AG04450 (cell line): ENCODE measurements at places on chromosomes 1 and 21.
A peak's percentile ranks its signal among the peaks of the same experiment; 100 is the strongest.

GRCh38 chr1:116167625-116168276 is 56.6 kb downstream of the MAB21L3 start:
- DNase-seq = no peak

DNA sequence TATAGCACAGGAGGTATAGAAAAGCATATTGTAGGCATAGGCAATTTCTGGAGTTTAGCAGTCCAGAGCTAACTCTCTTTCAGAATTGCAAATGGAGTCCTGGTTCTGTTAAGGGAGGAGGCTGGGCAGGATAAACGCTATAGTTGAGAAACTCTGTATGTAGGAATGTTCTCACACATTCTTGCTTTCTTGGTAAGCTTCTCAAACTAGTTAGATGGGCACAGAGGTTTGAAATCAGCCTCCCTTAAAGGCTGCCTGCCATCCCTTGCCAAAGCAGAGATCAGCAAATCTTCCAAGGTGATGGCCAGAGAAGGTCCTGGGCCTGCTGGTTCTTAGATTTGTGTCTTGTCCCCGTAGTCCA is 42.9 kb upstream of the TADA1 start:
- no peak for DNase-seq

DNA sequence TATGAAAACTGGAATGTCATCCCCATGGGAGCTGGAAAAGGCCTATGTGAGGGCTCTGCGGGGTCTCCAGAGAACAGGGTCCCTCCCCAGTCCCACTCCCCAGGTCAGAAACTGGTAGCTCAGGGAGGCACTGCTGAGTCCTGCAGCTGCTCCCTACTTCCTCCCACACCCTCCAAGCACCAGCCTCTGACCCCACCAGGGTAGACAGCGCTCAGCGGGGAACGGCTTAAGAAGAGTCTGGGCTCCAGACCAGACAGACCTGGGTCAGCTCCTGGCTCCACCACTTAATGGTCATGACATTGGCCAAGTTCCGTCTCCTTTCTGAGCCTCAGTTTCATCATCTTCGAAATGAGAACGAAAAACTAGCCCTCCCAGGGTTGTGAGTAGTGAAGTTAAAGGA is 7.2 kb downstream of the LRP8 start:
- no peak for DNase-seq

DNA sequence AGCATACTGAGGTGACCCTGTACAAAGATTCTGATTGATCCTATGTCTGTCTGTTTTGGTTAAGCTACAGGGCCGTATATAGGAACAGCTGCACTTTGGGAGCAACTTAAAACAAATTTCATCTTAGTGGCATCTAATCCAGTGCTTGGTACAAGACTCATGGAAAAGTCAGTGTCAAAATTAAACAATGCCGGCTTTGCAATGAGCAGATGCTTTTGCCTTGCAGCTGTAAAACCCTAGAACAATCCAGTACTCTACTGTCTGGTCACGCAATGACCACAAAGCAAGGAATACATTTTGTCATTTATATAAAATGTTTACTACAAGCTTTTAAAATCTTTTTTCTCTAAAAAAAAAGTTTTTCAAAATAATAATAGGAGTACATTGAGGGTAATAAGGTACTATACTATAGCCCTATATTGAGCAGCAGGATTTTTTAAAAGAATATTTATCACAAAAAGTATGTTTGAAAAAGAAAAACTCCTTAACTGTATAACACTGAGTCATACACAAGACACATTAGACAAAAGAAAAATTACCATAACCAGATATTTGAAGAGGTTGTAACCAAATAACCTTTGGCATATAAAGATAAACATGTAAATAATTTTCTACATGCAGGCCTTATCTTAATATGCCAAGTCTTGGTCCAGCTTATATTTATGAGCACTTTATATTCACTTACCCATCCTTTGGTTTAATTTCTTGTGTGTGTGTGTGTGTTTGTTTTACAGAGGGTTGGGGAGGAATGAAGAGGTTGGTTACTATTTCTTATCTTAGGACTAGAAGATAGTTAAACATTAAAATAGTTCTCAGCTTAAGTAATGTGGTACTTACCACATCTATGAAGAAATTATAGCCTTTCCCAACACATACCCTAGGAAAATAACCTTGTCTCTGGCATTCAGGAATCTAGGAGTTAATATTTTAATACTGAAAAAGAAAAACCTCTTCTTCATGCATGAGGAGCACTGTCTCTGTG is 262.3 kb downstream of the FAF1 start:
- peak; percentile 7 for DNase-seq

DNA sequence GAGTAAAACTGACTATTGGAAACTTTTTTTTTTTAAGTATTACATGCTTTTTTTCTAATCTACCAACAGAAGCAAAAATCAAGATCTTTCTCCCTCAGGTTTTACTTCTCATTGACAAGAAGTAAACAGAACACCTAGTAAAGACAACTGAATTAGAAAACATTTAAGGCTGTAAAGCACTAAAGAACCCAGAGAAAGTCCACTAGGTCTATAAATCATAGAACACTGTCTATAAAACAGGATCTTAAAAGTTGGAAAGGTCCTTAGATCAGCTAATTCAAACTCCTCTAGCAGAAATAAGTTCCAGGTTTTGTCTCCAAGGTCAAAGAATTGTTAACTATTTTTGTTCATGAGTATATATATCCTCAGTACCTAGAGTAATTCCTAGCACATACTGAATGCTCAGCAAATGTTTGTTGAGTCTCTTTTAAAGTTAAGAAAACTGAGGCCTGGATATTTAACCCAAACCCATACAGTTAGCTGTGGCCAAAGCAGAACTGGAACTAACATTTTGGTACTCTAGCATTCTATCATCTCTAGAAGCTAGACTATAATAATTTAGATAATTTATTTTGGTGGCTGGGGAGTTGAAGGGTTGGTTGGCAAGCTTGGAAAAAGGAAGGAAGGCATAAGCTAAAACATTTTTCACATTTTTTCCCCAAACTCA is 3.0 kb downstream of the EPS15 start:
- no peak for DNase-seq

DNA sequence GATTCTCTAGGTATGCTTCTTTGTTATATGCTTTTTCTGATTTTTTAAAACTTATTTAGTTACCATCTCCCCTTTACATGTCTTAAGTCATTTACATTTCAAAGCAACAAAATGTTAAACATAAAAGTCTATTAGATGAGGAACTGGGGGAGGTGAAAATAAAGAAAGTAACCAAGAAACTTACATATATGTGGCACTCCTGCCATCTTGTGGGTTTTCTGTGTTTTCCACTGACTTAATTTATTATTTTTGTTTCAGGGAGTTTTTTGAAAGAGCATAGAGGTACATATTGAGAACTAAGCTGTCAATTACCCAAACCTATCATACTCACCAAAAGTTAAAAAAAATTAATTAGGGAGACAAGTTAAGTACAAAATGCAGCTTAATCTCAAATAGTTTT is 1531.1 kb downstream of the MRPL39 start:
- DNase-seq = peak; percentile 10

- DNase-seq = no peak
Observed at GRCh38 chr1:80384083-80384830, 1377.7 kb upstream of the ADGRL4 start.

- DNase-seq = no peak
Observed at GRCh38 chr1:2137257-2138121, 57.1 kb downstream of the FAAP20 start.

DNA sequence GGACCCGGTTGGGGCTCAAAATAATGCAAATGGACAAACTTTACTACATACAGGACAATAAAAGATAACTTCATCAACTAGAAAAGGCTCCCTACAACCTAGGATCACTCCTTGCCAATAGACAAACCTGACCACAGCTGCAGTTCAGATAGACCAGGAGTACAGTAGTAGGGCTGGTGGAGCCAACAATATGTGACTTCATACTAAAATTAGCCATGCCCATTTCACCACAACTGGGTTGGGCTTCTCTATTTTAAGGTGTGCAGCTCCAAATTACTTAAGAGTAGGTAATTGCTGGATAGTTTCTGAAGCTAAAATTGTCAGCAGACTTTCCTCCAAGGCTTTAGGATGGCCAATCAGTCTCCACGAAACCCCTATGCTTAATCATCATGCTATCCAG is 3.9 kb downstream of the DENND1B start:
- DNase-seq = no peak

DNA sequence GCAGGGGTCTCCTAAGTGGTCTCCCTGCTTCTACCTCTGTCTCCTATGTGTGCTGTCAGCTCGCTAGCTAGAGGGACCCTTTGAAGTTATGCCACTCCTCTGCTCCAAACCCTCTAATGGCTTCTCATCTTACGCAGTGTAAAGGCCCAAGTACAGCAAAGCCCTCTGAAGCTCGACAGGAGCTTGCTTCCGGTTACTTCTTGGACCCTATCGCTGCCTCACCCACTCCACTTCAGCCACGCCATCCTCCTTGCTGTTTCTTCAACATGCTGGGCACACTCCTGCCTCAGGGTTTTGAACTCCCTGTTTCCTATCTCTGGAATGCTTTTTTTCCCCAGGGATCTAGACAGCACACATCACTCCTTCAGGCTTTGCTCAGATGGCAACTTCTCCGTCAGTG is 102.3 kb upstream of the F3 start:
- DNase-seq = no peak

DNA sequence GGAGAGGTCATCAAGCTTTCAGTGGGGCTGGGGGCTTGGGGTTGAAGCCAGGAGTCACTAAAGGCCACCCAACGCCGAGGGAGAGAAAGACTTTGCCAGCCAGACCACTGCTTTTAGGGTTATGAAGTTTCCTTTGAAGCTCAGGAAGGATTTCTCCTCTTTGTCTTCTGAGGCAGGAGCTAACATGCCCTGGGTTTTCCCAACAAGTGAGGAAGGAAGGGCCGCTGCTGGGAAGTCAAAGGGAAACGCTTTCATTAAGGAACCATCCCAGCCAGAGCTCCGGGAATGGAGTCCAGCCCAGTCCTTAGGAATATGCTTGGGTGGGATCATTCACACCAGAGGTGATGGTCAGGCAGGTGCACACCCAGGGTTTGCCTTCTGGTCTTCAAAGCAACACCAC is 436.9 kb downstream of the PRDM2 start:
- DNase-seq = no peak

GRCh38 chr1:2452201-2452931 is 23.7 kb upstream of the PLCH2 start:
- no peak for DNase-seq

- DNase-seq = peak; percentile 53
Observed at GRCh38 chr1:184982002-184982954, 8.0 kb upstream of the NIBAN1 start.

DNA sequence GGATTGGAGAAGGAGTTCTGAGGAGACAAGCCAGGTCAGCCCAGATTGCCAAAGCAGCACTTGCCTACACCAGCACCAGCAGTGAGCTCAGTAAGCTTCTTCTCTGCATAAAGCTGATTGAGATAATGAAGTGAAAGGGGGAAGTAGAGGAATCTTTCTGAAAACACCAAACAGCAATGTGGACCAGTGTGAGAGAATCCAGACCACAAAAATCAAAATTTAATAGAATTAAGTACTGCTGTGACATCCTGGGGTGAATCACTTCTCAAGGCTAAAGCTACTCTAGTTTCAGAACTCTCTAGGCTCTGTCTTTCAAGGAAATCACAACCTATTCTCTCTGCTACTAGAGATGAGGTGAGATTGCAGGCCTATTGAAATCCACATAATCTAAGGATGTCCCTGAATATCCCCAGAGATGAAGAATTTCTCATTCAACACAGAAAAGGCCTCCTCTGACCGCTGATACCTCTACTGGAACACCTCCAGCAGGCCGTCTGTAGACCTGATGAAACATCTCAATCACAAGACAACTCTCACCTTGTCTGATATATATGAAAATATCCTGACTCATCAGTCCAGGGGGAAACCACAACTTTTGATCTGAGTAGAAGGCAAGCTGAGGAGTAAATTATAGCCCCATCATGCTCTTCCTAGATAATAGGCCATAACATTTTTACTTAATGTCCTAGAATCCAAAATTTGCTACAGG is at the start of gene FCRL4:
Gene FCRL4 (minus strand): TSS at position 127 of the 709 bp plus-strand sequence. CDS start 141 bp downstream, outside the sequence.
- no peak for DNase-seq

DNA sequence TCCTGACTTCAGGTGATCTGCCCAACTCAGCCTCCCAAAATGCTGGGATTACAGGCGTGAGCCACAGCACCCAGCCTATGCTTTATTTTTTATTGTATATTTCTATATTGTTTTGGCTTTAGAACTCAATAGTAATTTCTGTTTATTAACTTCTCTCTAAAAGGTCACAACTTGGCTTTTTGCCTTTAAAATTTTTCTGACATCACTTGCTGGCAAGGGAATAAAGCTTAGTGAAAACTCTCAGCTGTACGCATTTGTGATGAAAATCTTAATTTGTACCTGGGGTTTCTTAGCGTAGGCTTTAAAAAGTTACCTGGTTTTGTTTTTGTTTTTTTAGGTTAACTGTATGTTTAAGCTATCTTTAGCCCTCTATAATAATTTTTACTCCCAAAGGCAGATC is 36.2 kb downstream of the B3GALNT2 start:
- no peak for DNase-seq

GRCh38 chr1:28200234-28200873 is 23.9 kb upstream of the PTAFR start:
- no peak for DNase-seq

DNA sequence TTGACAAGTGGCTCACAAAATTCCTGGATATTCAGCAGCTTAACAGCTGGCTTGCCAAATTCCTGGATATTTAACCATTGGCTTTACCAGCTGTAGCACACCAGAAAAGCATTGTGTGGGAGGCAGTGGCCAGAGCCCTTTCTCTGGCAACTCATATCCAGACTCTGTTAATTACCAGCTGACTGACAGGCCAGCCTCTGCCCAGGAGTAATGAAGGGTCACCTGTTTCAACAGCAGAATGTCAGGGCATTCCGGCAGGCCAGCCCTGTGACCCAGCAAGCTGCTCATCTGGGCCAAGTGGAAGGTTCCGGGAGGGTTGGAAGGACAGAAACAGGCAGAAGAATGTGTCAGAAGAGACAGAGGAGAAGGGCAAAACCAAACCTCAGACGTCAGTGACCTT is 35.2 kb upstream of the KIRREL1 start:
- no peak for DNase-seq

GRCh38 chr1:147409886-147410285 is 131.4 kb upstream of the BCL9 start:
- no peak for DNase-seq

DNA sequence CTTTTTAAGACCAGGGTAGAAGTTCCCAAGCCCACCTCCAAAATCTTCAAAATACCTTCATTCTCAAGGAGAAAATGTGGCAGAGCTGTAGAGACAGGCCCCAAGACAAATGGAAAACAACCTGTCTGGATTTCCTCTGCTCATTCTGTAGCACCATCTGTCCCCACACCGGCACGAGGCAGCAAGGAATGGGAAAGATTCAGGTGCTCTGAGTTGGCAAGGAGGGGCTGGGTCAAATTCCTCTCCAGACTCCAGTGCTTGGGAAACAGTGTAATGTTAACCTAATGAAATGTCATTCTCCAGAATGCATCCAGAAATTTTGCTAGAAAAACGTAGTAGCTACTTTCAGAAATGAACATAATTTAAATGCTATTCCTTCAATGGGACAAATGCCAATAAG is 9.3 kb downstream of the PABPC4 start:
- DNase-seq = no peak
